ENCODE measurements at places on chromosomes 5 and 9. TPM values are rescaled to one million over a fixed set of nuclear protein-coding genes. Genes with fewer than 3 reads are reported as not detected.

- DNase-seq = no peak
Observed at GRCh38 chr9:121634329-121635261, 16.8 kb upstream of the DAB2IP start.

DNA sequence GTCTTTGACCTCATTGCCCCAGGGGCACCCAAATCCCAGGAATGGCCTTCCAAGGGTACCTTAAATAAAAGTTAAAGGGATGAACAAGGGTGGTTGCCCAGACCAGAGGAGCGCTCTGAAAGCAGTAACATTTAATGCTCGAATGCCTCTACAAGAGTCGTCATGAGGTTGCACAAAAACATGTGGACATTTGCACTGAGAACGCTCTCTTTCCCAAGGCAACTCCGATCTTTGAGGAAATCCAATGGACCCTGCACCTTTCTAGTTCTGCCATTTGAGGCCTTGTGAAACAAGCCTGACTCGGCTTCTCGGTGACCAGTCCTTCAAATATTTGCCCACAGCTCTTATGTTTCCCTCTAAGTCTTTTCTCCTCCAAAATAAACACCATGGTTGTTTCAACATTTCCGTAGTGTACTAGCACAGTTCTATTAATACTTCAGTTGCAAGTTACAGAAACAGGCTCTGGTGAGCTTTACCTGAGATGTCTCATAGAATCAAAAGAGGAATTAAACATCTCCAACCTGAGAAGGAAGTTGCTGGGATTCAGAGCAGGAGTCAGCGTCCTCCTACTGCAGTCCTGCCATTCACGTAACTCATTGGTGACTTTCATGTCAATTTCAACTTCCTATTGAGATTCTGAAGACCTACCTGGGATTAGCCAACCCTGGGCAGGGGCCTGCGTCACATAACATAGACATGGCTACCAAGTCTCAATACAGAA is 168.8 kb upstream of the RAI14 start:
- no peak for DNase-seq

GRCh38 chr5:144103611-144104485 is 66.6 kb downstream of the YIPF5 start:
- DNase-seq = no peak

DNA sequence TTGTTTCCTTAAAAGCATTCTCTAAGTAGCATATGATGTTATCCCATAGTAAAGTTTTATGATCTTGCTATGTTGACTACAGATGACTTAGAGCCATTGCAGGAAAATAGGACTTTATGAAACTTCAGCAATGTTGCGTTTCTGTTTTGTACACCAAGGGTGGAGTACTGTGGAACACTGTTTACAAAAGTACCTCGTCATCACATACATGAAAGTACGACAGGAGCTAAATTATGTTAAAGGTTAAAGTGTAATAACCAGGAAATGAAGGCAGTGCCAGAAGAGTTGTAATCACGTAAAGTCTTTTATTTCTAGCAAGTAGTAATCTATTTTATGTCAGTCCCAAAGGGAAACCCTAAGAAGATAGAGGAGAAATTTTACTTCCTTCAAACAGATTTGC is 50.9 kb downstream of the C9orf85 start:
- no peak for DNase-seq

DNA sequence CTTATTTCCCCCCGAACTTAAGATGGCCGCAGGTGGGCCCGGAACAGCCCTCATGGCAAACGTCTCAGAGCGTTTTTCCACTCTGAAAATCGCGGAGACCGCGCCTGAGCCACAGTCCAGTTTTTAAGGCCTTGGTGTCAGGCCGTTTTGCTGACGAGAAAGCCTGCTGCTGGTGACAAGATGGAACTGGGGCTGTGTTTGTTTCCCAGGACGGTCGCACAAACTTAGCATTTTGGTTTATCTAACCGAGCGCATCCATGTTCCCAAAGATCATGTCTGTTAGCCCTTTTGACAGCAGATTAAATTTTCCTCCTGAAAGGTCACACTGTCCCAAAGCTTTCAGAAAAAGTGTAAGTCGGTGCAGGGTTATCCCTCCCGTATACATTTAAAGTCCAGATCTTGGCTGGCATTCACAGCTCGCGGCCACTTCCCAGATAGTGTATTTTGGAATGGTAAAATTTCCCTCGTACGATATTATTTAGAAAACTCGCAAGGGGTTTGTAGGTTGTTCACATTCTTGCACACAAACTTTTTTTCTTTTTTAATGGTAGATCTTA is 812 bp downstream of the SREK1 start:
- no peak for DNase-seq

DNA sequence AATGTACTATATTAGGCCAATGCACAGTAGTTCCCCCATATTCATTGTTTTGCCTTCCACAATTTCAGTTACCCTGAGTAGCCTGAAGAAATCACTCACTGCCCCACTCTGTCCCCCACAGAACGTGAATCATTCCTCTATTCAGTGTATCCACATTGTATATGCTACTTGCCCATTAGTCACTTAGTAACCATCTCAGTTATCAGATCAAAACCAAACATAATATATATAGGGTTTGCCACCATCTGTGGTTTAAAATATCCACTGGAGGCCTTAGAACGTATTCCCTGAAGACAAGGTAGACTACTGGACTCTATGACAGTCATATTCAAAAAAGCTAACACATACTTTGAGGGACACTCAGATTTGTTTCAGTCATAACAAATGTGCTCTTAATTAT is 465.7 kb upstream of the RGMB start:
- no peak for DNase-seq

GRCh38 chr9:85487872-85488271 is 253.9 kb downstream of the AGTPBP1 start:
- no peak for DNase-seq

DNA sequence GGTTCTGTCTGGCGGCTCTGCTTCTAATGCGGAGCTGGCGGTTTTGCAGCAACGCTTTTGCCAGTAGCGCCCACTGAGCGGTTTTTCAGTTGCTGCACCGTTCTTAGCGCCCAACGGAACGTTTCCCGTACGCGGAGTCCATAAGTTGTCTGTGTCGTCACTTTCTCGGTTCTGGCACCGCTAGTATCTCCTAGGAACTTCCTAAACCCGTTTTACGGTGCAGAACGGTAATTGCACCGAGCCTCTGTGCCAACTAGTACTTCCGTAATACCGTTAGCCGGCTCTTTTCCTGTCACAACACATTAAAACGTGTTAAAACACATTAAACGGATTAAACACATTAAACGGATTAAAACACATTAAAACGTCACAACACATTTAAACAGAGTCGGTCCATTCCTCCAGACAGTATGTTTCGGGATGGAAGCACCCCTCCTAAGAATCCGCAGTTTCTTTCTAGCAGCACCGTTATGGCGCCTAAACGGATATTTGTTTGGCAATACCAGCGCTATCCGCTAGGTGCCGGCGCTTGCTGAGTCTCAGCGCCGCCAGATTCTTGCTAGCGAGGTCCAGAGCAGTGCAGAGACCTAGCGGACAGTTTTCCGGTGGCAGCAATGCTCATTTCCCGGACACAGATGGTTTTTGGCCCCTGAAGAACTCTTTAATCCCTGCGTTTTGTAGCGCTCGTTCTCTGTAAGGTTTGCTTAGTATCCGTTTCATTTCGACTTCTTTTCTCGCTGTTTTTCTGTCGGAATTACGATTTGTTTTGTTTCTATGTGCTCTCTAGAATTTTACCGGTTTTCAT is 45.4 kb downstream of the ANXA2R start:
- peak; percentile 81 for DNase-seq

GRCh38 chr5:119578937-119579336 is 50.4 kb upstream of the FAM170A start:
- DNase-seq = no peak

DNA sequence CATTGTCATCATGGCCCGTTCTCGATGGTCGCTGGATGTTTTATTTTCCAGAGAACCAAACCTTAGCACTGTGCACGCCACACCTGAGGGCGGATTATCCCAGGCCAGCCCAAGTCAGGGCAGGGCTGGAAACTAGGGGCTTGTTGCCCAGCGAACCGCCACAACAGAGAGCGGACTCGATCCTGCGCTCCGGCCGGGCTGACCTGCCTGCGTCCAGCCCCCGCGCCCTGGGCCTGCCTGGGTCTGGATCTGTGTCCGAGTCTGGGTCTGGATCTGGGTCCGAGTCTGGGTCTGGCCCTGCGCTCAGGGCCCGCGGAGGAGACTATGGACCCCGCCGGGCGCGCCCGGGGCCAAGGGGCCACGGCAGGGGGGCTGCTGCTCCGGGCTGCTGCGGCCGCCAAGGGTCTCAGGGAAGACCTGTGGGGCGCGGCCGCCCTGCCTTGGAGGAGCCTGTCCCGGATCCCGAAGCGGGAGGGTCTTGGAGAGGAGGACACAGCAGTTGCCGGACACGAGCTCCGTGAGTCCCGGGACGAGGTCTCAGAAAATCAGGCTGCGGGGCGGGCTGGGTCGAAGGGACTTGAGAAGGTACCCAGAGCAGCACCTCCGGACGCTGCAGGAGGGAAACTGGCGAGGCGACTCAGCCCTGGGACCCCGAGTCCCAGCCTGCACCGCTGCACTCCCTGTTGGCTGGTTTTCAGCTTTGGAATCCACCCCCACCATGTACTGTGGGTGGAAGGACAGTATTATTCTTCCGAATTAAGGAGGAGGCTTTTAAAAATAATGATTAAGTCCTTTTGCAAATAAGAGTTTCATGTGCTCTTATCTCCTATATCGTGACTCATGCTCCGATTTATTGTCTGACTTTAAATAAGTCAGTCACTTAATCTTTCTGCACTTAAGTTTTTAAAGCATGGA is at the start of gene ANKDD1B:
Gene ANKDD1B, plus strand, starts transcription at position 143 of the 915 bp plus-strand sequence. Its CDS starts 182 bp downstream, at position 325.
- DNase-seq = peak; percentile 58

DNA sequence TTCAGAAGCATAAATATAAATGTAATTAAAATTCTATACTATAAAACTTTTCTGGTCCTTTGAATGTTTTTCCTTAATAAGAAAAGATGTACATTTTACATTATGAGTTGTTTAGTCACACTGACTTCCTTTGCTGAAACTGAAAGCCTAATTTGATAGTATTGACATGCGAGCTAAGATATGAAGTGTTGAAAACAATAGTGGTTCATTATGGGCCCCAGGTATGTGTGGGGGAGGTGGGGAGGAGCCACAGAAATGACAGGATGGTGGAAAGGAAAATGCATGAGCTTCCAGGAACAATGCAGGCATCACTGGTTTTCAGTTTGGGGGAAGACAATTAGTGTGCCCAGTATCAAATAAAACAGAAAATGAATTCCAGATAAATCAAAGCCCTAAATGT is 35.4 kb upstream of the RLN1 start:
- no peak for DNase-seq

- DNase-seq = no peak
Observed at GRCh38 chr5:53927668-53928247, 367.3 kb downstream of the NDUFS4 start.

DNA sequence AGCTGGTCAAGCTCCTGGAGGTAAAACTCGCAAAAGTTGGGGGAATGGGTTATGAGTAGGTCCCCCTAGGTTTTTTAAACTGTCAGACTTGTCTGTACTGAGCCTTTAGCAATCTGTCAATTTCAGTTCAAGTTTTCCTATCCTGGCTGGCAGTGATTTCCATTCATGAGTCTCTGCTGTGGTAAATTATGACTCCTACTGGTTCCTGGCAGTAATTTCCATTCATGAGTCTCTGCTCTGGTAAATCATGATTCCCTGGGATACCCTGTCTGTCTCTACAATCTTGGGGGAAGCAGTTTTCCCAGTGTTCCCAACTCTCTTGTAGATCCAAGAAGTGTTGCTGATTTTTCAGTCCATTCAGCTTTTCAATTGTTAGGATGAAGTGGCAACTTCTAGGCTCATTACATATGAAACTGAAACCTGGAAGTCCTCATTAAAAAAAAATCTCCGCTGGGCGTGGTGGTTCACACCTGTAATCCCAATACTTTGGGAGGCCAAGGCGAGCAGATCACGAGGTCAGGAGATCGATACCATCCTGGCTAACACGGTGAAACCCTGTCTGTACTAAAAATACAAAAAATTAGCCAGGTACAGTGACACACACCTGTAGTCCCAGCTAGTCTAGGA is 91.3 kb upstream of the GPBP1 start:
- DNase-seq = no peak

GRCh38 chr5:75381456-75381855 is 44.4 kb downstream of the HMGCR start:
- DNase-seq = no peak

DNA sequence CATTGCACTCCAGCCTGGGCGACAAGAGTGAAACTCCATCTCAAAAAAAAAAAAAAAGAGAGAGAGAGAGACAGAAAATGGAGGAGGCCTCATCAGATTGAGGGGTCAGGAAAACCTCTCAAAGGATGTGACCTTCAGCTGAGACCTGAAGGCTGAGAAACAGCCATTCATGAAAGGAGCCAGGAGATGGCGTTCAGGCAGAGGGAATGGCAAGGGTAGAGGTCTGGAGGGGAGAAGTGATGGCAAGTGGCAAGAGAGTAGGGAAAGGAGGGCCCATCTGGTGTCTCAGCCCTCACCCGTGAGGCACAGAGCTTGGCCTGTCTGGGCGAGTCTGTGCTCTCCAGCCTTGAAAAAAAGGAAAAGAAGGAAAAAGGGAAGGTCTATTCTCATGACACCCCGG is 17.0 kb downstream of the CAMK2A start:
- no peak for DNase-seq

Gene ARID3C
- total RNA-seq = 3.5 TPM

Gene SARDH
- 74.2 TPM for total RNA-seq

Gene OR1J2
- not detected for total RNA-seq

Gene CDH18
- not detected for total RNA-seq

Gene PCDHGA3
- total RNA-seq = 1.1 TPM

Gene OR1Q1
- total RNA-seq = not detected

Gene GFPT2
- 0.46 TPM for total RNA-seq

Gene ELAVL2
- not detected for total RNA-seq
